ENCODE measurements at places on chromosomes 7 and 10. TPM values are rescaled to one million over a fixed set of nuclear protein-coding genes. Genes with fewer than 3 reads are reported as not detected.
A peak's percentile ranks its signal among the peaks of the same experiment; 100 is the strongest.

DNA sequence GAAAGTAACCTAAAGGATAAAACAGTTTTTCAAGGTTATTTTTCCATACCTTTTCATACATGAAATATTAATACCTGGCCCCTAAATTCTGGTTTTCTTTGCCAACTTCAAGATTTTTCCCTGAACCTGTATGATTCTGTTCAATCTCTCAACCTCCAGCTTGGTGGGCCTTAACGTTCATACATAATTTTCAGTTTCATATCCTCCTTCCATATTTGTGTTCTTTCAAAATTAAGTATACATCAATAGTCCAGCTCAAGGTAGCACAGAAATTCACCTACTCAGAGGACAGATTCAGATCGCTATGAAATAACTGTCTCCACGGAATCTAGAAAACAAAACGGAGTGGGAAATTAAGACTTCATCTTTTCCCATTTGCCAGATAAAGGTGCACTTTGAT is 505.8 kb upstream of the GHITM start:
- DNase-seq, result no peak
- H3K4me1 ChIP-seq, result no peaks in the 10 kb centered on the region
- no peaks in the 10 kb centered on the region for H3K27me3 ChIP-seq
- no peak overlapping the region for H3K4me3 ChIP-seq
- H3K27ac ChIP-seq, result no peak overlapping the region
- no peaks in the 10 kb centered on the region for H3K36me3 ChIP-seq

GRCh38 chr10:63866747-63867140 is 345.5 kb downstream of the REEP3 start:
- peak overlapping the region; percentile 19 for H3K4me3 ChIP-seq
- DNase-seq, result no peak
- no peak overlapping the region for H3K27ac ChIP-seq
- H3K27me3 ChIP-seq, result peaks cover 27% of the 10 kb centered on the region
- H3K36me3 ChIP-seq, result no peaks in the 10 kb centered on the region
- peaks cover 16% of the 10 kb centered on the region for H3K4me1 ChIP-seq

DNA sequence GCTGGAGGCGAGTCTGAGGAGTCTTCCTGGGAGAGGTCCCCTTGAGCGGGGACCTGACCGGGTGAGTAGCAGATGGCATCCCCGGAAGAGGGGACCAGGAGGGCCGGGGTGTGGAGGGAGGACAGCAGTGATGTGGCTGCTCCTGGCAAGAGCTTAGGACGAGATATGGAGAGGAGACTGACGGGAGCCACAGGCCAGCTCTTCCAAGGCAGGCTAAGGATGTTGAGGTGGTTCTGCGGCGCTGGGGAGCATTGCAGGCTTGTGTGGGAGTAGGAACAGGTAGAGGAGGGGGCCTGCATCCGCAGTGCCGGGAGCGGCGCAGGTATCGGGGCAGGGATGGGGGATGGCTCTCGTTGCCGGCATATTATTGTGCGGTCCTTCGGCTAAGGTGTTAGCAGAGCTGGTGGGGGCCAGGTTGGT is 76.7 kb upstream of the ANLN start:
- no peaks in the 10 kb centered on the region for H3K36me3 ChIP-seq

Gene KNDC1
- total RNA-seq, result 0.28 TPM

Gene CELF2
- total RNA-seq, result 116 TPM

Gene VSTM4
- 0.25 TPM for total RNA-seq
